ENCODE measurements at places on chromosomes 11 and 22.

DNA sequence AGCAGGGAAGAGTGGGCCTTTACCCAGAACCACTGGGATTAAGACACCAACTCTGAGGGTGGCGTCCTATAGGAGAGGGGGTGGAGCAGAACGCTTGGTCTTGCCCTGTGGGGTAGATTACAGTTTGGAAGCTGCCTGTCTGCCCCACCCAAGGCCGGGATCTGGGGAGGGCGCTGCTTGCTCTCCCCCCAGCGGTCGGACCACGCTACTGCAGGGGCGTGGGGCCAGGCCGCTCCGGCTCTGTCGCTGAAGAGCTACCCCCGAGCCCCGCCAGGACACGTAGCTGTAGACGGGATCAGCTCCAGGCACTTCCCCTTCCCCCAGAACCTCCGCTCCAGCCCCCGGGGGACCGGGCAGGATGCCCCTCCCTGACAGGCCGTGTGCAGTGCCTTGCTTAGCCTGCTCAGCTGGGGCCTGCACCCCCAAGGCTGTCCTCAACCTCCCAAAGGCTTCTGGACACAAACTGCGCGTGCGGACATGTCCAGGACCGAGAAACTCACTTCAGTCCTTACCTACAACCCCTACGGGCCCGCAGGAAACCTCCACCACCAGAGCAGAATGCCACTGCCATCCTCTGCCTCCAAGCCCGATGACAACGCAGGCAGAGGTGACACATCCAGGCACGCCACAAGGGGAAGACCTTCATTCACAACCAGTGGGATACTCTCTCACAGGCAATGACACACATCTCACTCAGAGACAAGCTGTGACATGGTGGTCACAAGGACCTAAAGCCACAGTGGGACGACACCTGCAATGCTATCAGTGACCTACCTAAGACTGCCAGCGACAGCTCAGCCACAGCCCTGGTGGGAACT is 3.6 kb downstream of the AHNAK start:
- DNase-seq, result peak; percentile 50

DNA sequence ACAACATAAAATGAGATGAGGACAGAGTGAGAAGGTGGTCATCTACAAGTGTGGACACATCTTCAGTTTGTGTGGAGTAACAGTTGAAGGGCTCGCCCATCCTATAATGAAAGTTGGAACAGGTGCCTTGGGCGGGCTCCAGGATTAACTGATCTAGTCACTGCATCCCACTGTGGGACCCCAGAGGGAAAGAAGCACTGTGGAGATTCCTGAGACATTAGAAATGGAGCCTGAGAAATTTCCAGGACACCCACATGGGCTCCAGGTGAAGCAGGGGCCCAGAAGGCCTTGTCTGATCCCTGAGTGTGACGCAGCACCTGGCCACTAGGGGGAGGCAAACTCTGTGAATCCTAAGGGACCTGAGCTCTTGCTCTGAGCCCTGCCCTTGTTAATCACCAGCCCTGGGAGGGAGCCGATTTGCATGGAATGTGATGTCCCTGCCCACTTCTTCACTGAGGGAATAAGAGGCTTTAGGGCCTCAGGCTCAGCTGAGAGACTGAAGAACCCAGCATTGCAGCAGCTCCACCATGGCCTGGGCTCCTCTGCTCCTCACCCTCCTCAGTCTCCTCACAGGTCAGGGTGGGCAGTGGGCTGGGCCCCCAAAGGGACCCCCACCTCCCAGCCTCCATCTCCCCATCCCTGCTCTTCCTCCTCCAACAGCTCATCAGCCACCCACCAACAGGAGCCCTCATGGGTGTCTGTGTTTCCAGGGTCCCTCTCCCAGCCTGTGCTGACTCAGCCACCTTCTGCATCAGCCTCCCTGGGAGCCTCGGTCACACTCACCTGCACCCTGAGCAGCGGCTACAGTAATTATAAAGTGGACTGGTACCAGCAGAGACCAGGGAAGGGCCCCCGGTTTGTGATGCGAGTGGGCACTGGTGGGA is 98.4 kb downstream of the VPREB1 start:
- DNase-seq, result peak; percentile 49

DNA sequence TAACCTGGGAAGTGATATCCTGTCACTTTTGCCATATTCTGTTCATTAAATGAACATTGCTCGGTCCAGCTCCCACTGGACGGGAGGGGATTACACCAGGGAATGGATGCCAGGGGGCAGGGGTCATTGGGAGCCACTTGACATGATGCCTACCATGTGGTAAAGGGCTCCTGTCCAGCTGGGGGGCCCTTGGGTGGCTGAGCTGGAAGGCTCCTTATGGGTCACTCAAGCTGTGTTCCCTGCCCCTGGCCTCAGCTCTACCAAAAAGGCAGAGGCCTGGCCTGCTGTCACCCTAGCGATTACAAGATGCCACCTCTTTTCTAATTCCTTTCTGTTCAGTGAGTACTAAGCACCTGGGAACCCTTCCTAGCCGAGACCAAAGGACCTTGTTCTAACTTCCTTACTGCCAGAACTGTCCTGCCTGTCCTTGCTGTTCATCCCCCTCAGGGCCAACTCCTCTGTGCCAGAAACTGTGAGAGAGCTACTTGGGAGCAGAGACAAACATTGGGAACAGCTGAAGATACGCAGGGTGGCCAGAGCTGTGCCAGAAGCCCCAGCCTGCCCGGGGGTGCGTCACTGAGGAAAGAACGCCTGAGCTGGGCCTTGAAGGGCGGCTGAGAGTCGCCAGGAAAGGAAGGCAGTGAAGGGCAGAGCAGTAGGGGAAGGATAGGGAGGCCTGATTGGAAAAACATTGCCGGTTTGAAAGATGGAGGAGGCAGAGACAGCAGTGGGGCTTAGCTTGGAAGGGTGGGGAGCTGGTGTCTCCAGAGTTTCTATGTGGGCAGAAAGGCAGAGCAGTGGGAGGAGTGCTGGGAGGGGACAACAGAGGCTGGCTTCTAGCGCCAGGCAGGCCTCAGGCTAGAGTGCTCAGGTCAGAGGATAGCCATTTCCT is 12.7 kb upstream of the UVRAG start:
- no peak for DNase-seq

GRCh38 chr11:122202161-122202950 is 86.3 kb upstream of the BLID start:
- no peak for DNase-seq

DNA sequence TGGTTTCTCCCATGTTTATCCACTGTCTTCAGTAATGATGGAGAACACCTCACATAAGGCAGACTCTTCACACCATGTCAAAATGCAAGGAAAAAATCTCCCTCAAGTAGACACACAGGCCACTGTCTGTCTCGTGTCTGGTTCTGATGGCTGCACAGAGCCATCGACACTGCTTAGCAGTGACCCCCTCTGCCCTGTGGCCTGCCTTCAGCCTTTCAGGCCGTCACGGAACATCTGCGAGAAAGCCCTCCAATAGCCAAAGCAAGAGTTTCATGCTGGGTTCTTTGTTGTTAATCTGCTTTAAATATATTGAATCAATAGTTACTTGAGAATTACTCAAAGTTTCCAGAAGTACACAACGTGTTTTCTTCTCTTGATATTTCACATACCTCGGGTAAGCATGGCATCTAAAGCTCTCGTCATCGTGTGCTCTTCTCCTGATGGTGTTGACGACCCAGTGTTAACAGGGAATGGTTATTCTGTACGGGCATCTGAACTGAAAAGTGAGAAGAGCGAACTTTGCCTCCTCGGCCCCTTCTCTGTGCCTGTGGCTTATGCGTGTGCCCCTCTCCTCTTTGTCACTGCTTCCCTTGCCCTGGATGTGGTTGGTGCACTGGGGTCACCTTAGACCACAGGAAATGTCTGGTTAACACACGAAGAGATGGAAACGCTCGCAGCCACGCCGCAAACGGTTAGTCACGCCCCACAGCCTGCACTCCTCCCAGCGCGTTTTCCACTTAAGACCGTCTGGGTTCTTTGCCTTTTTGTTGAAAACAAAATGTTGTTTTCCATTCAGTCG is 33.4 kb upstream of the CTTN start:
- DNase-seq, result peak; percentile 16

- no peak for DNase-seq
These were observed 612 bp downstream of the GTSE1 start for GRCh38 chr22:46297151-46297812.

DNA sequence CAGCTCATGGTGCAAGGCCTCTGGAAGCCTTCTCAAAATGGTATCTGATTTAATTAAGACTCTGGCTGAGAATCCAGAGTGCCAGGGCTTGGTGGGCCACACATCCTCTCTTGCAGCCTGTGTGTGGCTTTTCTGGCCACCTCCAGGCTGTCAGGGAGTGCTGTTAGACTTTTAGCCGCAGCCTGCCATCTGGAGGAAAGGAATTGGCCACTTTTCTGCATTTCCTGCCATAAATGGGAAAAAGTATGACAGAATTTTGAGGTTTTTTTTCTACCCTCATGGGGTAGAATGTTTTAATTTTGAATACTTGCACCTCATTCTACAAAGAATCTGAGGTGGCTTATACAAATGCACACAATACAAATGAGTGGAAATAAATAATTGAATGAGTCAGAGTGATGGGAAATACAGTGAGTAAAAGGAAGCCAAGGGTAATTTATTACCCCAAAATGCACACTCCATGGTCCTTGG is 218.4 kb downstream of the ADAMTS15 start:
- DNase-seq, result no peak

GRCh38 chr22:48347311-48347710 is 1480.4 kb downstream of the BRD1 start:
- DNase-seq, result no peak

DNA sequence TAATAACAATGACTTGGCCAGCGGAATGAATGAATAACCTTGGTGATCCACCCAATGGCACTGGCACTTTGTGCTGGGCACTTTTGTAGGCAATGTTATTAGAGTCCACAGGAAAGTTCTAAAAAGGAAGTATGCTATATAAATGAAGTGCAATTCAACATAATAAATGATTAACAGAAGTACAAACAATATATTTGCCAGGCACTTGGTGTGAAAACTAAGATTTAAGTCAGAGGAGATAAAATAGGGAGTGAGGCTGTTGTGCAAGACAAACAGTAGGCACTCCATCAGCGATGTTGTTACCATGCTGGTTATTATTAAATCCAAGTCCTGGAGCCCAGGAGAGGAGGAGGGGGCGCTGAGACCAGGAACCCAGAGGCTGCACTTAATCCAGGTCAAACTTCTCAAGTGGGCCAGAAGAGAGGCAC is 173.8 kb downstream of the LARGE1 start:
- DNase-seq, result no peak

DNA sequence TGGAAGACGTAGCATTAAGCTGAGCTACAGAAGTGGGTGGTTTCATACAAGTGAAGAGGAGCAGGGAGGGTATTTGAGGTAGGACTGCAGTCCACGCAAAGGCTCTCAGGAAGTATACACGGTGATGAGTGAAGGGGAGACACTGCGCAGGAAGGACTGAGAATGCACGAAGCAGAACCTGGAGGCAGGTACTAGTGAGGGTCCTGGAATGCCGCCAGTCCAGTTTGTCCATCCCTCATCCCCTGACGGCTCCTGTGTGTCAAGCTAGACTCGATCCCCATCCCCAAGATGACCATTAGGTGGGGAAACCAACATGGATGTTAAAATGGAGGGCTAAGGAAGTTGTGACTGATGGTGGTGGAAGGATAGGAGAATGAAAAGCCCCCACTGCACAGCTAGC is 23.8 kb downstream of the ART5 start:
- no peak for DNase-seq

DNA sequence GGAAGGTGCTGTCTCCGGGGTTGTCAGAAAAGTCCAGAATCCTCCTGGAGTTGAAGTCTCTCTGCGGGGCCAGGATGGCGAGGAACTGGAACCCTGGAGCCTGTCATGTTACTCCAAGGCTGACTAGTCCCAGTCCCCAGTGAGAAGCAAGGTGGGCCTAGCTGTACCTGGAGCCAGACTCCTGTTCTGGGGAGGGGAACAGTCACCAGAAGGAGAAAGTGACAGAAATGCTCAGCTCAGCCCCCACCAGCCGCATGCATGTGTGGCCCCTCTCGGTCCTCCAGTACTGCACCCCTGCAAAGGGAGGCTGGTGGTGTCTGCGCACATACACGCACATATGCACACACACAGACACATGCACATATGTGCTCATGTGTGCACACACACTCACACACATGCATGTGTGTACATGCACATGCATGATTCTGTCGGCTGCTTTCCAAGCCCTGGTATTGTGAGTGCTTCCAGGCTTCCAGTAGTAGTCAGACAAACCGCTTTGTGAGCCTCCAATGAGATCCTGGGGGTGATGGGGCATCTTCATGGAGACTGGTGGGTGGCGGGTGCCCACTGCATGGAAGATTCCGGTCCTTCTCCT is 54.3 kb downstream of the RTL6 start:
- DNase-seq, result no peak

GRCh38 chr11:67032830-67033551 is 10.1 kb downstream of the SYT12 start:
- DNase-seq, result no peak

DNA sequence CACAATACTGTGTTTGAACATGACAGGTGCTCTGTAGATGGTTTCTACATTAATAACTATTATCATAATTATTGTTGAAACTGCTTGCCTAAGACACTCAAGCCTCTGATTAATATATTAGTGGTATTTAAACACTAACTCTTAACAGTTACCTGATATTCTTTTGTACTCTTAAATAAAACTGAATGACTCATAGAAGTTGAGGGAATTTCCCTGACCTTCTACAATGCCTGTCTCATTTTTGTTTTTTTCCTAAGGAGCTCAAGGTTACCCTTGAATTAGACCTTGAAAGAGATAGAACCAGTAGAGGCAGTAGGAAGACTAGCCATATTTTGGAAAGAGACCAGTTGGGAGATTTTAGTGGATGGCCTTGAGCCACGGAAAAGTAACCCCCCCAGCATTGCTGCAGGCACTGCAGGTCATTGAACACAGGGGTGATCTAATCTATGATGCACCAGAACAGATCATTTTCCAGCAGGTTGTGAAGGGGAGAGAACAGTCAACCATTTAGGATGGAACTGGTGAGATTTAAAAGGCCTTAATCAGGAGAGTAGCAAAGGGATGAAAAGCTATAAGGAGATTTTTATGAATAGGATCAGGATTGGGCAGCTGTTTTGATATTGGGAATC is 148.3 kb downstream of the PGR start:
- no peak for DNase-seq

DNA sequence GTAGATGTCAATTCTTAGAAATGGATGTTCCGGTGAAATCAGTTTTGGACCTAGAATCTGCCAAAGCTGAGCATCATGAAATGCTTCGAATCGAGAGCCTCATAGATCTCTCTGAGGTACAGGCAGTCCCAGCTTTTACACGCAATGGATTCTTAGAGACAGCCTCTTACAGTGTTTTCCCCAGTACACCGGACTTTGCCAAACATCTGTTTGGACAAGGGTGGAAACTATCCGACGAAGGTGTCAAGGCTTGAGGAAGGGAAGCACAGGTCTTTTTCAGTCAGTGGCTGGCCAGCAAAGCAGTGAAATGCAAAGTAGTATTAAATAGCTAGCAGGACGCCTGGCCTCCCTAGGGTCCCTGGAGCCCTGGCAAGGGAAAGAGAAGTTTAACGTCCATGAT is 4.9 kb downstream of the GRK3 start:
- no peak for DNase-seq

Measured in activated T-helper 1 cell treated with anti-CD3 and anti-CD28 coated beads, Interleukin-2, amount 50 U/mL, for 16 hours (primary cell).